NK-92 treated with Interleukin-12 subunit alpha and Interleukin-12 subunit beta, amount 100 ng/mL, for 24 hours (cell line): ENCODE measurements at places on chromosomes 11 and 22.

DNA sequence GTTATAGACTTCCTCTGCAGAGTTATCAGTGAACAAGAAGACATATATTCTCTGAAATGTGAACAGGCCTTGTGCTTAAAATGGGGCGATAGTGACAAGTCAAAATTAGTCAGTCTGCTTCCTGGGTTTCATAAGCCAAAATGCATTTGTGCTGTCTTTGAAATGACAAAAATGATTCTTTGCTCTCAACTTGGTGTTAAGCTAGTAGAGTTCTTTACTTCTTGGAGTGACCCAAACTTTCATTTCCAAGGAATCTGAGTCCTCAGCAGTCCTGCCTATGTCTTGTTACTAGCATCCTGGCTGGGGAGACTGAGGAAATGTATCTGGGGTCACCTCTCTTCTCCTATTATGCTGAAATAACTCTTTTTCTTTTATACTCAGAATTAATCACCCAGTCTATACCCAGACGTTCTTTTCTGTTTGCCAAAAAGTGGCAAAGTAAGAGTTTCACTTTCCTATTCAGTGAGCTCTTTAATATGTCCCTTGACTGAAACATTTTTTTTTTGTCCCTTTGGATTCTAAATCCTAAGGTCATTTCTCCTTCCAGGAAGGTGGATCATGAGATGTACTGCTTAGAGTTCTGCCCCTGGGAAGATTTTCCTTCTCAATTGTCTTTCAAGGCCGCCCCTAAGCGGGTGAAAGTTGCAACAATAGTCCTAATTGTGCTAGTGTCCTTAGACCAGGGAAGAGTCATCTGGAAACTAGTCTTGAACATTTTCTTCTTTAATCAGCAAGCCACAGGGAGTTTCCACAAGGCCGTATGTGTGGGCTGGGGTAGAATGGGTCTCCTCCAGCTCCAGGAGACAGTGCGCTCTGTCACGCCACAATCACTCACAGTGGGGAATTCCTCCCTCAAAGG, 53.0 kb upstream of the RDX start:
- DNase-seq: no peak

GRCh38 chr11:60175860-60176275, 7.0 kb downstream of the MS4A6A start:
- no peak for DNase-seq

DNA sequence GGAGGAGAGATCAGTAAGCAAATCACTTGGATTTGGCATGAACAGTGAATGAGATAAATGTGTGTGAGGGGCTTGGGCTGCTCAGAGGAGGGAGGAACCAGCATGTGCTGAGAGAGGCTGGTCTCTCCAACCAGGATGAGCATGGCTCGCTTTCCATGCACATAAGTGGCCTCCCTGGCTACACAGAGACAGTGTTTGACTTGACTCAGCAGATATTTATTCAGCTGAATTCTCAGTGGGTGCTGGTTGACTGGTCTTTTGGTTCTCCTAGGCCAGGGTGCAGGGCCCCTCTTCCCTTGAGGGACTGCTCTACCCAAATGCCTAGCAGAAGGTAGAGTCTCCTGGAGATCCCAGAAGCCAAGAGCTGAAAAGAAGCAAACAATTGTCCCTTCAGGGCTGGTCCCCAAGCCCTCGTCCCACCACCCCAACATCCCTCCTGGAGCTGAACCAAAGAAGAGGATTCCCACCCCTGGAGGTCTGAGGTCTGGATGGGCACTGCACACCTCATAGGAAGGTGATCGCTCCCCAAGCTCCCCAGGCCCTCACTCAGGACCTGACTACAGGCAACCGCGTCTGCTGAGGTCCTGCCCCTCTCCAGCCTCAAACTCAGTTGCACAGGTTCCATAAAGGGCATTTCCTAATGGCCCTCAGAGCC, 3.3 kb upstream of the TRIM29 start:
- DNase-seq: no peak

DNA sequence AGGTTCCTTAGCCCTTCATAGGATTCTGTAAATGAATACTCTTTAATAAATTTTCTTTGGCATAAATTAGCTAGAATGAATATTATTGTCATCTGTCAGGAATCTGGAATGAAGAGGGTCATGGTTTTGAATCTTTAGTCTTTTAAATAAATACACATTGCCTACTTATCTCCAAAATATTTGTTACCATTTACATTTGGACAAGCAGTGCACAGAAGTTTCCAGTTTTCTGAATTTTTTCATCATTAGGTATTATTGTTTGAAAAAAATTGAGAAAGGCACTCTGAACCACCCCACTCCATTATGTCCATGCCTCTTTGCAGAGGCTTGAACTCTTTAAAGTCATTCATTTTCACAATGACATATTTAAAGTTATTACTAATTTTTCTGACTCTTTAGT, 549.0 kb upstream of the LUZP2 start:
- no peak for DNase-seq

- no peak for DNase-seq
Measured at GRCh38 chr11:96021901-96022650, 98.2 kb upstream of the MTMR2 start.

DNA sequence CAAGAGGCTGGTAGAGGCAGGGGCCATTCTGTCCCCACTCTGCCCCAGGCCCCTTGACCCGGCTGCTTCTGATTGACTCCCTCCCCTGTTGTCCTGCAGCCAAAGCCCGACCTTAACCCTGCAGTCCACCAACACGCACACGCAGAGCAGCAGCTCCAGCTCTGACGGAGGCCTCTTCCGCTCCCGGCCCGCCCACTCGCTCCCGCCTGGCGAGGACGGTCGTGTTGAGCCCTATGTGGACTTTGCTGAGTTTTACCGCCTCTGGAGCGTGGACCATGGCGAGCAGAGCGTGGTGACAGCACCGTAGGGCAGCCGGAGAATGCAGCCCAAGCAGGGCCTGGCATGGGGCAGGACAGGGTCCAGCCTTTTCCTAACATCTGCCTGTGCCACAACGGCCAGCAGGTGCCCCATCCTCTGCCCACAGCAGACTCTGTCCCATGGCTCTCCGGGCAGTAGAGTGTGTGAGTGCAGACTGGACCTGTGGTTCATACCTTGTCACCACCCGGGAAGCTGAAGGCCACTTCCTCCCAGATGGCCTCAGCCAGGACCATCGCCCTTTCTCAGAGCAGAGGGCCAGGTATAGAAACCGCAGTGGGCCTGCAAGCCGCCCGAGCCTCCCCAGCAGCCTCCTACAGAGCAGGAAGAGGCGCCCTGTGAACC, 26.8 kb upstream of the MGAT3 start:
- DNase-seq: no peak

- no peak for DNase-seq
Measured at GRCh38 chr22:46074771-46075551, 75.4 kb upstream of the PPARA start.

- DNase-seq: no peak
Measured at GRCh38 chr11:422249-422656, 7.5 kb upstream of the SIGIRR start.

DNA sequence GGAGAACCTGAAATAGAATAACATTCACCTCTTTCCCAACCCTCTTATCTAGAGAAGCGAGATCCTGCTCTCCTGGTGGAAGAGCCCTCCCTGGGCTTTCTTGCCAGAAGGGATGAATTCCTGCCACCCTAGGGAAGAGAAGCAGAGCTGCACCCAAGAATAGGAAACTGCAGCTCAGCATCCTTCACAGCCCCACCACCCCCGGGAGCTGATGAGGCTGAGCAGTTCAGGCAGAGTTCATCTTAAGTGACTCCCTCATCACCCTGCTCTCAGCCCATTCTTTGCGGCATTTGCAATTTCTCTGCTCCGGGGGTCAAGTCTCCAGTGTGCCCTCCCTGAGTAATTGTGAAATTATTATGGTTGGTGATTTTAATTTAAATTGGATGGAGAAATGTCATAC, 514.9 kb downstream of the BUD13 start:
- no peak for DNase-seq

GRCh38 chr11:117910941-117911655, 18.1 kb downstream of the TMPRSS13 start:
- DNase-seq: no peak

- DNase-seq: no peak
Measured at GRCh38 chr11:43681401-43681942, 934 bp downstream of the HSD17B12 start.

- no peak for DNase-seq
Measured at GRCh38 chr11:75966537-75967287, 151.7 kb downstream of the UVRAG start.

- no peak for DNase-seq
Measured at GRCh38 chr22:36764060-36764459, 11.9 kb downstream of the IFT27 start.

GRCh38 chr22:42794551-42795510, 62.2 kb downstream of the ARFGAP3 start:
- no peak for DNase-seq

DNA sequence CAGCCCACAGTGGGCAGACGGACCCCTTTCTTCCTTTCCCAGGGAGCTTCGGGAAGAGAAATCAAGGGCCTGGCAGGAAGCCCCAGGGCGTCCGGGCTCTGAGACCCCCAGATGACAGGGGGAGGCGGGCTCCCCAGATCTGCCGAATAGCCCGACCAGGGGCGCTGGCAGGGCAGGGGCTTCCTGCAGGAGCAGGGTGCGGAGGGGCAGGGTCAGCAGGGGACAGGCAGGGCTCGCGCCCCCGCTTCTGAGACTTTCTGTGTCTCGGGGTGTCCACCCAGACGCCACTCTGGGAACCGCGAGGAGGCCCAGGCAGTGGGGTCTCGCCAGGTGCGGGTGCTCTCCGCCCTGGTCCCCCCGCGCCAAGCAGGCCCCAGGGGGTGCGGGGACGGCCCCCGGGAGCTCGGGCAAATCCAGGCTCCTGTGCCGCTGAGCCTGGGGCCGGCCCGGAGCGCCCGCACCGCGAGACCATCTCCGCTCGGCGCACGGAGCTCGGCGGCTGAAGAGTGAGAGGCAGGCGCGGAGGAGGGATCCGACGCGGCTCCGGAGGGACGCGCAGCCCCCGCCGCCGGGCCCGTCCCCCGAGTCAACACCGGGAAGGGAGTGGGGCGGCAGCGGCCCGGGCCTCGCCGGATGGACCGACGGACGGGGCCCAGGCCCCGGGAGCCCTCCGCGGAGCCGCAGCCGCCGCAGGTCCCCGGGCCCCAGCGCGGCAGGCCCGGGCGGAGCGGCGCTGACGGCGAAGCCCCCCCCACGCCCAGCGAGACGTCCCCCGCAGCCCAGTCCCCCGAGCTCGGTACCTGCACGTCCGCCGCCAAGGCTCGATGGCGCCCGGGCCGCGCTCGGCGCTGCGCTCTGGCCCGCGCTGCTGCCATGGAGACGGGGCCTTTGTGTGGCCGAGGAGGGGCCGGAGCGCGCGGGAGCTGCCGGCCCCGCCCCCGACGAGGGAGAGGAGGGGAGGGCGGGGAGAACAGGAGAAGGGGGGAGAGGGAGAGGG, at the start of gene PLXNB2:
PLXNB2 (minus strand) TSS at position 894 of the 997 bp plus-strand sequence. CDS start 17,062 bp downstream, outside the sequence.
- no peak for DNase-seq

- DNase-seq: no peak
Measured at GRCh38 chr22:40874016-40874415, 12.1 kb upstream of the DNAJB7 start.
